ENCODE measurements at places on chromosomes 12 and 14. TPM values are rescaled to one million over a fixed set of nuclear protein-coding genes. Genes with fewer than 3 reads are reported as not detected.
A peak's percentile ranks its signal among the peaks of the same experiment; 100 is the strongest.

- no peaks in the 10 kb centered on the region for H3K27me3 ChIP-seq
- no peaks in the 10 kb centered on the region for H3K36me3 ChIP-seq
- peaks cover 99% of the 10 kb centered on the region for H3K4me1 ChIP-seq
- no peak overlapping the region for H3K4me3 ChIP-seq
- ATAC-seq = peak; percentile 84
Observed at GRCh38 chr14:68951035-68951797, 27.9 kb downstream of the ACTN1 start.

- peak overlapping the region; percentile 36 for H3K27ac ChIP-seq
- no peak overlapping the region for H3K4me3 ChIP-seq
- no peaks in the 10 kb centered on the region for H3K36me3 ChIP-seq
- H3K4me1 ChIP-seq = no peaks in the 10 kb centered on the region
Observed at GRCh38 chr12:121611306-121611705, 15.0 kb upstream of the ORAI1 start.

- no peak overlapping the region for H3K27ac ChIP-seq
- no peaks in the 10 kb centered on the region for H3K36me3 ChIP-seq
- no peaks in the 10 kb centered on the region for H3K4me1 ChIP-seq
- H3K27me3 ChIP-seq = no peaks in the 10 kb centered on the region
- no peak overlapping the region for H3K4me3 ChIP-seq
Observed at GRCh38 chr12:5796171-5796958, 148.7 kb downstream of the ANO2 start.

- no peak overlapping the region for H3K4me3 ChIP-seq
- no peak overlapping the region for H3K27ac ChIP-seq
- H3K4me1 ChIP-seq = no peaks in the 10 kb centered on the region
- peaks cover 100% of the 10 kb centered on the region for H3K27me3 ChIP-seq
- H3K36me3 ChIP-seq = no peaks in the 10 kb centered on the region
Observed at GRCh38 chr12:53940443-53941014, 1.9 kb downstream of the HOXC13 start.

GRCh38 chr12:87820524-87821202, 208.5 kb downstream of the C12orf50 start:
- H3K4me3 ChIP-seq = no peak overlapping the region
- H3K36me3 ChIP-seq = no peaks in the 10 kb centered on the region
- no peaks in the 10 kb centered on the region for H3K4me1 ChIP-seq
- no peak for ATAC-seq

DNA sequence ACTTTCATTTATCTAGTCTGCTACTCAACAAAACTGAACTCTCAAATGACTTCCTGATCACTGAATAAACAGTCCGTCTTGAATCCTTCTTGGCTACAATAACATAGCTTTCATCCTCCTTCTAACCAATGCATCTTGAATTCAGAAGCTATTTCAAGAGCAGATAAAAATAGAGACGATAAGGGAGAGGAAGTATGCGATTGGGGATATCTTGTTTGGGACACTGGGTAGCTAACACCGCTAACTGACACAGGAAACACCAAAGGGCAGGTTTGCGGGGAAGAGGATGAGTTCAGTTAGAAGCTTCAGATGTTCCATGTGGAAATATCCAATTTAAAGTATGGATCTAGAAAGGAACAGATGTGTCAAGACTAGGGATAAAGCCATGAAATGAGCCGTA, 102.5 kb downstream of the SLC41A2 start:
- H3K36me3 ChIP-seq = no peaks in the 10 kb centered on the region
- no peak overlapping the region for H3K4me3 ChIP-seq
- H3K27ac ChIP-seq = no peak overlapping the region
- H3K4me1 ChIP-seq = no peaks in the 10 kb centered on the region
- H3K27me3 ChIP-seq = no peaks in the 10 kb centered on the region
- ATAC-seq = no peak

The PZP gene
- 0.62 TPM for total RNA-seq

The CCDC184 gene
- not detected for total RNA-seq
